ENCODE measurements at places on chromosomes 4 and X. TPM values are rescaled to one million over a fixed set of nuclear protein-coding genes. Genes with fewer than 3 reads are reported as not detected.

ARSJ gene
- 6.3 TPM for total RNA-seq

PABPC5 gene
- not detected for total RNA-seq

SNCA gene
- total RNA-seq: 0.05 TPM

FGF2 gene
- 32.5 TPM for total RNA-seq

SOWAHB gene
- total RNA-seq: not detected

UGT2A1 gene
- total RNA-seq: not detected

NKX6-1 gene
- total RNA-seq: 0.56 TPM

CLDN34 gene
- total RNA-seq: not detected

CXCL8 gene
- 19.2 TPM for total RNA-seq

SLC30A9 gene
- total RNA-seq: 29.3 TPM

HTATSF1 gene
- 62.6 TPM for total RNA-seq

HHIP gene
- 0.84 TPM for total RNA-seq

KLF3 gene
- total RNA-seq: 11.9 TPM

GPRASP1 gene
- total RNA-seq: 0.30 TPM

FAM241A gene
- 1.0 TPM for total RNA-seq

FMR1 gene
- total RNA-seq: 28.3 TPM

TBX22 gene
- total RNA-seq: not detected

GLRA3 gene
- total RNA-seq: not detected

TMSB15A gene
- total RNA-seq: 0.27 TPM

CENPVL2 gene
- not detected for total RNA-seq

MAP3K15 gene
- total RNA-seq: 2.0 TPM

RASL11B gene
- not detected for total RNA-seq

CD38 gene
- 8.4 TPM for total RNA-seq

SMR3B gene
- not detected for total RNA-seq

RIBC1 gene
- 0.74 TPM for total RNA-seq

KCTD8 gene
- total RNA-seq: not detected

TCEAL2 gene
- total RNA-seq: not detected

SPANXB1 gene
- 2.6 TPM for total RNA-seq

GPR78 gene
- total RNA-seq: not detected

USO1 gene
- total RNA-seq: 29.1 TPM

TMPRSS11D gene
- not detected for total RNA-seq

PDGFRA gene
- 0.96 TPM for total RNA-seq

NRK gene
- not detected for total RNA-seq

CLCN4 gene
- 4.2 TPM for total RNA-seq

SMARCA1 gene
- total RNA-seq: 49.6 TPM

ADAMTS3 gene
- not detected for total RNA-seq

NWD2 gene
- total RNA-seq: not detected

ATP2B3 gene
- 0.10 TPM for total RNA-seq

ADGRL3 gene
- 0.03 TPM for total RNA-seq

GCNA gene
- total RNA-seq: 1.2 TPM

SAGE1 gene
- not detected for total RNA-seq

MAGEB10 gene
- not detected for total RNA-seq

AFF2 gene
- not detected for total RNA-seq

EPHA5 gene
- total RNA-seq: 0.62 TPM

ARMCX5 gene
- 18.3 TPM for total RNA-seq

TREX2 gene
- 2.0 TPM for total RNA-seq

SORCS2 gene
- 4.7 TPM for total RNA-seq

FAT1 gene
- total RNA-seq: 163 TPM

PNMA6F gene
- not detected for total RNA-seq

VEGFC gene
- 15.7 TPM for total RNA-seq

SLC9B1 gene
- total RNA-seq: 0.28 TPM

TLR3 gene
- total RNA-seq: 0.46 TPM

DHX15 gene
- 104 TPM for total RNA-seq

GPR119 gene
- total RNA-seq: not detected

CLOCK gene
- 4.4 TPM for total RNA-seq

ARL13A gene
- 0.29 TPM for total RNA-seq

HMGB2 gene
- total RNA-seq: 107 TPM

All from A549 treated with DMSO at 1 μM for 4 hours (cell line).